ENCODE measurements at places on chromosomes 4 and X.

- no peaks in the 10 kb centered on the region for H3K27me3 ChIP-seq
- no peak overlapping the region for H3K27ac ChIP-seq
- no peak overlapping the region for H3K4me3 ChIP-seq
- no peaks in the 10 kb centered on the region for H3K36me3 ChIP-seq
- H3K4me1 ChIP-seq, result peaks cover 14% of the 10 kb centered on the region
- no peak for DNase-seq
These were observed 881.6 kb downstream of the PCDH18 start for GRCh38 chr4:136650541-136651277.

GRCh38 chrX:30278365-30278764 lies 30.8 kb downstream of the NR0B1 start:
- no peak for DNase-seq
- H3K4me3 ChIP-seq, result no peak overlapping the region
- no peak overlapping the region for H3K27ac ChIP-seq
- H3K27me3 ChIP-seq, result no peaks in the 10 kb centered on the region

DNA sequence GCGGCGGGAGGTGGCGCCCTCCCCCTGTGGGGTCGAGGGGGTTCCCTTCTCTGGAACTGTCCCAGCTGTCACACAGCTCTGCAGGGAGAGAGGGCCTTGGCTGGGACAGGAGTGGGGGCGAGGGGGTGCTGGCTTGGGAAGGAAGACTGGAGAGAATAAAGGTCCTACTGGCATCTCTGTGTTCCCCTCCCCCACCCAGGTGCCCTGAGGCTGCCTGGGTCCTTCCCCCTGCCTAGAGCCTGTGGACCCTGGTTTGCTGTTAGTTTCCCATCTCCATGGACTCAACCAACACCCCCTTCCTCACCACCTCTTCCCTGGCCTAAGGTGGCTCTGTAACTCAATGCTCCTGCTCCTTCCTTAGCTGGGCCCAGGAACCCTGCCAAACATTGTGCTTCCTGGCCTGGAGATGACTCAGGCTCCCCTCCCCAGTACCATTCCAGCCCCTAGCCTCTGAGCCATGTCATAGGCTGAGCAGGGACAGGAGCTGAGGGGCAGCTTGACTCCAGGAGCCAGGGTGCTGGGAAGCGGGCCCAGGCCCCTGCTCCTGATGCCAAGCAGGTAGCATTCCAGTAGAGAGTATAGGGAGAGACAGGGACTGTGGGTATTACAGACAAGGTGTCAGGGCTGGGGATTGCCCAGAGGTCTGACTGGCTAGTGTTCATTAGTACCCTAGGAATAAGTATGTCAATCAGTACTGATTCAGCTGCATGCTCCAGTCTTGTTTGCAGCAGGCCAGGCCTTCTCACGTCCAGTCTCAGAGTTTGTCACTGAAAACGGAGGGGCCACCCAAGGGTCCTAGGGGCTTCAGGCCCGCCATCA lies 100.7 kb downstream of the EFNB1 start:
- no peak overlapping the region for H3K27ac ChIP-seq
- no peak overlapping the region for H3K4me3 ChIP-seq
- no peaks in the 10 kb centered on the region for H3K36me3 ChIP-seq
- no peak for DNase-seq

GRCh38 chr4:141390571-141390970 lies 169.9 kb downstream of the ZNF330 start:
- H3K4me3 ChIP-seq, result no peak overlapping the region
- no peaks in the 10 kb centered on the region for H3K27me3 ChIP-seq
- DNase-seq, result no peak
- H3K27ac ChIP-seq, result no peak overlapping the region
- H3K4me1 ChIP-seq, result peaks cover 6% of the 10 kb centered on the region

GRCh38 chrX:151899622-151900021 lies 13.1 kb upstream of the MAGEA4 start:
- H3K4me1 ChIP-seq, result no peaks in the 10 kb centered on the region
- H3K27me3 ChIP-seq, result no peaks in the 10 kb centered on the region
- H3K27ac ChIP-seq, result no peak overlapping the region
- no peaks in the 10 kb centered on the region for H3K36me3 ChIP-seq
- H3K4me3 ChIP-seq, result no peak overlapping the region

DNA sequence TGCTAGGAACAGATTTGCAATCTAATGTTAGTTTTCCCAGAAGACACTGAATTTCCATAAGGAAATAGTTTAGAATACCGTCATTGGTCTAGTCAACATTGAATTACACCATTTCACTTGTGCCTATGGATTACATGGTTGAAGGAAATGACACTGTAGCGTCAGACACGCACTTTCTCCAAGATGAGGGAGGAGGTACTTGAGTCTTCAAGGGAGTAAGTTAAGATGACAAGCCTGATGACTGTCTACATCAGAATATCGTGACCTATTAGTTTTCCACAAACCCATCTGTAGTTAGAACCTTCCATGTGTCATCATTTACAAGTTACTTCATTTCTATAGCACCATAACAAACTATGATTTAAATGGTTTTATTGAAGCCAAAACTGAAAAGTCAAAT lies 153.7 kb downstream of the AMELX start:
- no peak overlapping the region for H3K4me3 ChIP-seq
- H3K36me3 ChIP-seq, result no peaks in the 10 kb centered on the region
- H3K4me1 ChIP-seq, result no peaks in the 10 kb centered on the region
- H3K27me3 ChIP-seq, result no peaks in the 10 kb centered on the region

- no peaks in the 10 kb centered on the region for H3K27me3 ChIP-seq
- no peak overlapping the region for H3K27ac ChIP-seq
- no peak for DNase-seq
- H3K4me3 ChIP-seq, result no peak overlapping the region
These were observed 615.1 kb downstream of the CENPC start for GRCh38 chr4:66930206-66930605.

DNA sequence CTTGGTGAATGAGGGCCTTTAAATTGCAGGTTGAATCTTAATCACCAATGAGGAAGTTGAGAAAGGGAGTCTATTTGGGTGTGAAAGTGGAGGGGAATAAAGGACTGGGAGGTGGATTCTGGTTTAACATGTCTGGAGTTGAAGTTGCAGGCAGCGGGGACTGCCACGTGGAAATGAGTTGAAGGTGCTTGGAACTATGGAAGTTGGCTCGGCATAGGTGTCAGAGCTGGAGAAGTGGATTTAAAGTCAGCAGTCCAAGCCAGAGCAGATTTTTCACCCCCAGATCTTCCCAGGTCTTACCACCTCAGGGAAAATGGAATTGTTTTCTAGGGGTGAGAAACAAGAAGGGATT lies 44.9 kb downstream of the TIGD4 start:
- no peaks in the 10 kb centered on the region for H3K4me1 ChIP-seq
- no peaks in the 10 kb centered on the region for H3K27me3 ChIP-seq
- no peak for DNase-seq
- no peaks in the 10 kb centered on the region for H3K36me3 ChIP-seq
- no peak overlapping the region for H3K4me3 ChIP-seq
